ENCODE measurements at places on chromosomes 13 and 19. TPM values are rescaled to one million over a fixed set of nuclear protein-coding genes. Genes with fewer than 3 reads are reported as not detected.

ZNF492 gene
- 0.14 TPM for total RNA-seq

GRCh38 chr19:36106991-36107390 is 4.0 kb upstream of the OVOL3 start:
- H3K27me3 ChIP-seq = no peaks in the 10 kb centered on the region
- peaks cover 28% of the 10 kb centered on the region for H3K36me3 ChIP-seq
- H3K4me1 ChIP-seq = no peaks in the 10 kb centered on the region
- H3K4me3 ChIP-seq = no peak overlapping the region

- DNase-seq = no peak
- H3K27me3 ChIP-seq = no peaks in the 10 kb centered on the region
- H3K27ac ChIP-seq = no peak overlapping the region
- no peaks in the 10 kb centered on the region for H3K36me3 ChIP-seq
Measured at GRCh38 chr13:97945792-97946419, 7.6 kb upstream of the IPO5 start.

DNA sequence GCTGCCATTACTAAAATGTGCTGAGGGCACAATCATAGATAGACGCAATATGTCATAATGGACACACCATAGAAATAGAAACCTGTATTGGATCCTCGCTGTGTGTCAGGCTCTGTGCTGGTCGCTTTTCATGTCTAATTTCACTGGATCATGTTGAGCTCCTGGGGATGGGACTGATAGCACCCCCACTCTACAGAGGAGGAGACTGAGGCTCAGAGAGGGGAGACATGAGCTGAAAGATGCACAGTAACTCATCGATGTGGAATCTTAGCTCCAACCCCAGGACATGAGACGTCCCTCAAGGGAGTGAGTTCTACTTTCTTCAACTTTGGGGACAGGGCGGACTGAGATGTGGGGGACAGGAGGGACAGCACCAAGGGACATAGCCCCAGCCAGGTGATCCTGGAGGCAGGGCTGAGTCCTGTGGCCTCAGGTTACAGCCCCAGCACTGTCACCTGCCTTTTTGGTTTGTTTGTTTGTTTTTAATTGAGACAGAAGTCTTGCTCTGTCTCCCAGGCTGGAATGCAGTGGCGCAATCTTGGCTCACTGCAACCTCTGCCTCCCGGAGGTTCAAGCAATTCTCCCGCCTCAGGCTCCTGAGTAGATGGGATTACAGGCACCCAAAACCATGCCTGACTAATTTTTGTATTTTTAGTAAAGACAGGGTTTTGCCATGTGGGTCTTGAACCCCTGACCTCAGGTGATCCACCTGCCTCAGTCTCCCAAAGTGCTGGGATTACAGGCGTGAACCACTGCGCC is 6.6 kb upstream of the GIPC1 start:
- no peak overlapping the region for H3K4me3 ChIP-seq
- no peaks in the 10 kb centered on the region for H3K27me3 ChIP-seq
- H3K36me3 ChIP-seq = no peaks in the 10 kb centered on the region

GRCh38 chr19:29671393-29672160 is 6.3 kb downstream of the PLEKHF1 start:
- H3K36me3 ChIP-seq = peaks cover 2% of the 10 kb centered on the region
- no peak overlapping the region for H3K4me3 ChIP-seq
- DNase-seq = no peak

- H3K27ac ChIP-seq = peak overlapping the region; percentile 97
- H3K36me3 ChIP-seq = no peaks in the 10 kb centered on the region
- peaks cover 51% of the 10 kb centered on the region for H3K4me1 ChIP-seq
- peak overlapping the region; percentile 63 for H3K4me3 ChIP-seq
- H3K27me3 ChIP-seq = no peaks in the 10 kb centered on the region
Measured at GRCh38 chr13:111153977-111154332, 38.8 kb downstream of the ARHGEF7 start.

GRCh38 chr19:23823952-23824389 is 65.3 kb upstream of the ZNF681 start:
- no peak overlapping the region for H3K27ac ChIP-seq
- H3K4me3 ChIP-seq = no peak overlapping the region
- H3K27me3 ChIP-seq = no peaks in the 10 kb centered on the region
- H3K4me1 ChIP-seq = no peaks in the 10 kb centered on the region
- no peak for DNase-seq

DNA sequence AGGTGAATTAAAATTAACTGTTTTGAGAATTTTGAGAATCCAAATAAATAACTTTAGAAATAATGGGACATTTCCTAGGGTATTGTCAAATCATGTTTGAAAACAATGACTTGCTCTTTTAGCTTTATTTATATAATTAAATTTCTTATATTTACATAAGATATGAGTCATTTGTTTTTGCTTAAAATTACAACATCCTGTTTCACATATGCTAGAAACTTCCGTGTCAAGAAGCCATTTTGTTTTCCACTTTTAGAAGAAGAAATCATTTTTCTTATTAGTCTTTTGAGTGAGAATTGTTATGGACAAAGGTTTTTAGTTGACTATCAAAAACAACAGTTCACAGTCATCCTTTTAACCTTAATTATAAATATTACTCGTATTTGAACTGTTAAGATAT is 48.2 kb downstream of the DPY19L3 start:
- no peaks in the 10 kb centered on the region for H3K27me3 ChIP-seq
- H3K4me1 ChIP-seq = peaks cover 12% of the 10 kb centered on the region
- H3K27ac ChIP-seq = no peak overlapping the region
- no peak for DNase-seq
- no peaks in the 10 kb centered on the region for H3K36me3 ChIP-seq

- no peaks in the 10 kb centered on the region for H3K27me3 ChIP-seq
- peak overlapping the region; percentile 93 for H3K27ac ChIP-seq
- H3K4me3 ChIP-seq = no peak overlapping the region
- peaks cover 65% of the 10 kb centered on the region for H3K4me1 ChIP-seq
- no peak for DNase-seq
- peaks cover 30% of the 10 kb centered on the region for H3K36me3 ChIP-seq
Measured at GRCh38 chr19:42245231-42245630, 2.8 kb upstream of the GSK3A start.

GRCh38 chr13:24214528-24214927 is 54.0 kb downstream of the SPATA13 start:
- H3K27me3 ChIP-seq = no peaks in the 10 kb centered on the region
- DNase-seq = no peak
- H3K27ac ChIP-seq = no peak overlapping the region
- no peaks in the 10 kb centered on the region for H3K36me3 ChIP-seq
